ENCODE measurements at places on chromosomes 5 and 9.

- DNase-seq: no peak
Measured at GRCh38 chr5:120084543-120084870, 379.6 kb upstream of the PRR16 start.

GRCh38 chr5:151696470-151697061 is 9.9 kb upstream of the SPARC start:
- no peak for DNase-seq

DNA sequence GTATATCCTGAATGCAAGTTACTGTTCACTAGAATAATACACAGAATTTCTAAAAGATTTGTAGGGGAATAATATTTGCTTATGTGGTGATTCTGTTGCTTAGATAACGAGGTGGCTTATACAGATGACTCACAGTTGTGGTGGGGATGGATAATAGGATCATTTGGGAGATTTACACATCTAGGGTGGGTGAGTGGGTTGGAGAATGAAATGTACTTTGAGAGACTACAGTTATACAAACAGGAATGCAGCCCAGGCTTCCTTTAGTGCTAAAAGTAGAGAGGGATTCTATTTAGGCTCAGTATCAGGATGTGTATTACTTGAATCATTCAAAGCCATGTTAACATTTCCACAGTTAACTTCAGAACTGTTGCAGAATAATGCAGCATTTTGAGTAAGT is 1.8 kb downstream of the CTXN3 start:
- no peak for DNase-seq

- no peak for DNase-seq
Measured at GRCh38 chr5:95858023-95858461, 35.5 kb upstream of the GLRX start.

DNA sequence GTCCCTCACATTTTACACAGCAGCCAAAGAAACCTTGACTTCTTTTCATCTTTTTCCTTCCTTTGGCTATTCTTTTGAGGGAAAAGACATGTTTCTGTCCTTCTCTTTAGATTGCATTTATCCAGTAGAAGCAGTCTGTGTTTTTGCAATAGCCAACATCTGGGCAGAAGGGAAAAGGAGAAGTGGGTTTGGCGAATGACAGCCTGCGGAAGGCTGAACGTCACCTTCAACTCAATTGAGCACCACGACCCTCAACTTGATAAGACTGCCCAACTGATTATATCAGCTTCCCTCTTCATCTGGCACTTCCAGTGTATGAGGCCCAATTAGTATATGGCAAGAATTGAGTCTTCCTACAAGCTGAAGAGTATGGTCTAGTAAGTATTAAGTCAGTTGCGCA is 1997.6 kb upstream of the WWC1 start:
- DNase-seq: no peak

- DNase-seq: no peak
Measured at GRCh38 chr5:59041355-59041754, 458.5 kb downstream of the RAB3C start.

DNA sequence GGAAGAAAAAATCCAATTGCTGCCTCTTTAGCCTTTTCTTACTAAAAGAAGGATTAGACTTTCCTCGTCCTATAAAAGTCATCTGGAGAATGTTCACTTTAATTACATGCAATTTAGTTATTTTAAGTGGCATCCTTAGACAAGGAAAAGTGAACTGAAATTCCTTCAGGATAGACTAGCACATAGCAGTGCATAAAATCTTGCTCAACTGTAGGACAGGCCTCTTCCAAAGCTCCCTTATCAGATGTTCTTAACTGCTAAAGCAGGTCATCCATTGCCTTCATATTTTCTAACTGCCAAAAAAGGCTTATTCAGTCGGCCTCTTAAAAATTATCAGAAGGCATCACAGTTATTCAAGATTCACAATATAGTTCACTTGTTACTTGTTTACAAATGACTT is 396.5 kb downstream of the DMRT2 start:
- DNase-seq: no peak

DNA sequence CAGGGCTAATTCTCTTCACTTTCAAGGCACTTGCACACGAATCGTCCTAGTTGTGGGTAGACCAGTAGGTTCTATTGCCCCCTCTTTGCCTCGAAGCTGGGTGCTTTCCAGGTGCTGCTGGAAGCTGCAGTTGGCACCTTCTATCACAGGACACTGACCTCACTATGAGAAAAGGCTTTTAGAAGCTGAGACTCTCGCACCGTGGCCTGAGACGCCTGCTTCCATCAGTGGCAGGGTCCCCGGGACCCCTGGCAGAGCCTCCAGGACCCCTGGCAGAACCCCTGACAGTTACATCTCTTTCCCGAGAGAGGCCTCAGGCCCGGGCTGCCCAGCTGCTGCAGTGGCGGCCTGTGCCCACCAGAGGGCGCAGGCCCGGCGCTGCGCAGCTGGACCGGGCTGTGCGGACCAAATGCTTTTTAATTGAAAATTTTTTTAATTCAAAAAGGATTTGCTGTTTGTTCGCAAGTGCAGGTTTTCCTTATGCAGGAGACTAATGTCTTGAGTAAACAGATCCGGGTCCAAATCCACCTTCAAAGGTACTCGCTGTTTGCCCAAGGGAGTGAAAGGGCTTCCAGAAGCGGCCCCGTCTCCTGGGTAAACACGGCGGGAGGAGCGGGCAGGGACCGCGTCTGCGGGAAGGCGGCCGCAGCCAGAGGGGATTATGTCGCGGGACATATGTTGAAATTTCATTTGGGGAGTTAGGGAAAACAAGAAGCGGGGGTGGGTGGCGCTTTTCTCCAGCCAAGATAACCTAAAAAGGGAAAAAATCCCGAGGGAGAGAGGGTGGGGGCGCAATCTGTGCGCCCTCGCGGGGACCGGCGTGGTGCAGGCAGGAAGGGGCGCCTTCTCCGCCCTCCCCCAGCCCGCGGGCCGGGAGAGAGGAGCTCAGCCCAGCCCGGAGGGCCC is 114.5 kb upstream of the LMX1B start:
- no peak for DNase-seq

DNA sequence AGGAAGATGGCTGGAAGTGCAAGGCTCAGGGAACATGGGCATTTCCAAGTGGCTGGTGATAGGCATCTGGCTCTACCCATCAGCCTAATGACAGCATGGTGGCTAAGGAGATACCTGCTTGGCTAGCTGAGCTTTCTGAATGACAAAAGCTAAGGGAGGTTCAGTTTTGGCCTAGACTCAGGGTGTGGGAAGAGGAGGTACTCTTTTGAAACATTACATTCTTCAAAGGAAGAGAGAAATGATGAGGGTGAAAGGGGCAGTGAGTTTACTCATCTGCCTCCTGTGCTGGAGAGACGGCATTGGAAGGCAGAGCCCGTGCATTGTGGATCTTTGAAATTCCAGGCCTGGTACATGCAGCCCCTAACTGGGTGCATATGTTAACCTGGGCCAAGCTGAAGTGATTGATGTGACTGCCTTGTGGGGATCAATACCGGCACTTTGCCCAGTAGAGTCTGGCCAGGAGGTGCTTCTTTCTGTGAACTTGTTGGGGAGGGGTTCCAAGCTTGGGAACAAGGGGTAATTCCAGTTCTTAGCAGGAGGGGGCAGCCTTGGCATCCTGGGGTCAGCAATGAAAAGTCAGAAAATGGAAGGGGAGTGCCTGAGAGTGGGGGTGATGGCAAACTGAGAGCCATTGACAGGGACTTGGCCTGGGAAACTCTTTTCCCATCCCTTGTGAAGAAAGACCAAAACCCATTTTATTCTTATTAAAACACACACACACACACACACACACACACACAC is 108.6 kb downstream of the ACER2 start:
- no peak for DNase-seq

DNA sequence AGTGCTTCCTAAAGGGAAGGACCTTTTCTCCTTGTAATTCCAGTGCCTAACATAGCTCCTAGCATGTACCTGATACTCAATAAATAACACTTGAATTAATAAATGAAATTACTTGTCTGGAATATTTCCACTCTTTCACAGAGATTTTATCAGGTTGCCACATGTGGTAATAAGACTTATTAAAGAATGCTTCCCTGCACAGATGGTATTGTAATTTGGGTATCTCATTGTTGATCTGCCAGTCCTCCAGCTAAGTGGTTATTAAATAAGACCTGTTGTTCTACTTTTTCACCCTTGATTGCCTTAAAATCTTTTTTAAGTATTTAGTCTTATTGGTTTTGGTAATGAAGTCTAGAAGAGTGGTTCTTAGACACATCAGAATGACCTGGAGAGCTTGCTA is 28.1 kb upstream of the CETN3 start:
- DNase-seq: no peak

DNA sequence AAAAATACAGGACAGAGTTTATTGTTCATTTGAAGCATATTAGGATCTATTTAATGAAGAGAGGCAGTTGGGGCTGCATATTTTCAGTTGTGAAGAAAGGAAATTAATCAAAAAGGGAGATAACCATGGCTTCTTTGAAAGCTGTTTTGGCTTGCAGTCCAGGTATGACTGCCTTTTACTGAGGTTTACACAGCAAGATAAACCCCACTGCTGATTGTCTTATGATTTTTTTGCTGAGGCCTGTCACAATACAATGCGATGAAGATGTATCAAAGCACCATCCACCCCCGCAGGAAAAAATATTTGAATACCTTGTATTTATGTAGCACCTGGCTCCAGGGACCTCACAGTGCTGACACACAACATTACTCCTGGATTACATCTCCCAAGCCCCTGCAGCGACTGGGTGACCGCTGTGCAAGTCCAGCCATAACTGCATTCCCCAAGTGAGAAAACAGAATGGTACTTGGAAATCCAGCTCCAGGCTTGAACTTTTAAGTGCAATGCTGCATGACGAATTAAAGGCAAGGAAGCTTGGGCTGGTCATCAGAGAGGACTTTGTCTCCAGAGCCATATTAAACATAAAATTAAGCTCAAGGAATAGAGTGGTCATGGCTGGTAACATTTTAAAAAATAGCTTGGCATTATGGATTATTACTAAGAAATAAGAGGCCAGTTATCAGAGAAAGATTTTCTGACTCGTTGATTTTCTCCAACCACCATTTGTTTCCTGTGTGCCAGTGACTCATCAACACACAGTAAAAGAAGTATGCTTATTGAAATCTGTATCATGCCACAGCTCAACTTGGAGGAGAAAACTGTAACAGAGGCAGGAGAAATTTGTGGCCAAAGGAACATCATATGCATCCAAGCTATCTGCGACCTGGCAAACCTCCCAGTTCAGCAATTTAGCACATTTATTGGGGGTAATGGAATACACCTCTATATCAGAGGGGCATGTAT is 374.2 kb downstream of the MAN2A1 start:
- DNase-seq: no peak

GRCh38 chr5:179694561-179694960 is 4.2 kb upstream of the CANX start:
- no peak for DNase-seq

DNA sequence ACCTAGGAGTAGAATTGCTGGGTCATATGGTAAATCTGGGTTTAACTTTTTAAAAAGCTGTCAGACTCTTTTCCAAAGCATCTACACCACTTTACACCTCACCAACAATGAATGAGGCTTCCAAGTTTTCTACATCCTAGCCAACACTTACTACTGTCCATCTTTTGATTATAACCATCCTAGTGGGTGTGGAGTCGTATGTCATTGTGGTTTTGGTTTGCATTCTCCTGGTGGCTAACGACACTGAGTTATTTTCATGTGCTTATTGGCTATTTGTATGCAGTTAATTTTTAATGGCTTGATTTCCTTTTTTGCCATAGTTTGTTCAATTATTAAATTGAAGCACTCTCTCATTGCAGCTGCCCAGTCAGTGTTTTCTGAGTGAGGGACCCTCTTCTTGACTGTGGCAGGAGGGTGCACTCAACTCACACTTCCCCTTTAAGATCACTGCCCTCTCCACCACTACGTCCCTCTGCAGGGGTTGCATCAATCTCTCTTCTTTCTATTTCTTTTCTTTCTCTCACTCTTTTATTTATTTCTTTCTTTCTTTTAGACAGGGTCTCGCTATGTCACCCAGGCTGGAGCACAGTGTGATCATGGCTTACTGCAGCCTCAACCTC is 182.3 kb downstream of the C9orf152 start:
- no peak for DNase-seq

DNA sequence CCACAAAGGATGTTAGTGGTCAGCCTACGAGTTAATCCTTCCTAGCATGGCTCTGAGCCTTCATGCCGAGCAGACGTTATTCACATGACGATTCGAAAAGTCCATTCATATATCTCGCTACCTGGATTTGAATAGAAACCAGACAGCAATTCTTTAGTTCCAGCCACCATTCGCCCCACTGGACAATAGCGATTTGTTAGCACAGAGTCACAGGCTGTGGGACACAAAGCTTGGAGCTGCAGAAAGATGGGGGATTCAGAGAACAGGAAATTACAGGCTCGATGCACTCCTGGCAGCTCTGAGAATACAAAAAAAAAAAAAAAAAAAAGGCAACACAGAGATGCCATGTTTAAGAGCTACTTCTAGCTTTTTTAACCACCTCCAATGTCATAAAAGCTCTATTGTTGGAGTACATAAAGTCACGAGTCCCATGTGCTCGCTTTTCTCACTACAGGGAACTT is 110.7 kb downstream of the NR6A1 start:
- peak; percentile 17 for DNase-seq

GRCh38 chr9:100474924-100475276 is 2.0 kb downstream of the TMEFF1 start:
- no peak for DNase-seq

- DNase-seq: no peak
Measured at GRCh38 chr9:108803428-108804065, 52.2 kb downstream of the ACTL7B start.

- DNase-seq: no peak
Measured at GRCh38 chr5:142608081-142608480, 77.8 kb downstream of the FGF1 start.

- peak; percentile 43 for DNase-seq
Measured at GRCh38 chr5:149730620-149731331, 666 bp downstream of the PPARGC1B start.

GRCh38 chr9:83584995-83585394 is 37.9 kb upstream of the IDNK start:
- DNase-seq: no peak

- no peak for DNase-seq
Measured at GRCh38 chr9:97529363-97530076, 28.1 kb downstream of the TMOD1 start.

GRCh38 chr9:116471093-116471906 is 215.8 kb upstream of the TRIM32 start:
- DNase-seq: no peak

GRCh38 chr9:74147906-74148305 is 349.2 kb upstream of the RORB start:
- DNase-seq: no peak

DNA sequence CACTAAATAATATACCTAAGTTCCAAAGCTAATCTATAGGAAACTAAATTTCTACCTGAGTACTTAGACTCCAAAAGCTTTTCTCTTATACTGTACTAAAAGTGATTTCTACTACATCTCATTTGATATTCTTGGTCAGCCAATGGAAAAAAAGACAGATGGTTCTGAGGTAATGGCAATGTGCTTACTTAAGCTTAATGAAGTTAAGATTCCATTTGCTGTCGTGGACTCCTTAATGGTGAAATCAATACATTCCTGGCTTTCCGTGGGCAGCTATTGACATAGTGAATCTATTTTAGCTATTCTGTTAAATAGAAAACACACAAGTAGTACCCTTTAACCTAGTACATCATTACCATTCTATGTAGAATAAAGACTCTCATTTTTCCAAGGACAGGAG is 1825.6 kb upstream of the CDH9 start:
- DNase-seq: no peak
